ENCODE measurements at places on chromosomes 3 and 15.

GRCh38 chr3:2655229-2655701 is 454.9 kb downstream of the IL5RA start:
- DNase-seq, result no peak

GRCh38 chr3:124878561-124879336 is 8.4 kb downstream of the ITGB5 start:
- no peak for DNase-seq

DNA sequence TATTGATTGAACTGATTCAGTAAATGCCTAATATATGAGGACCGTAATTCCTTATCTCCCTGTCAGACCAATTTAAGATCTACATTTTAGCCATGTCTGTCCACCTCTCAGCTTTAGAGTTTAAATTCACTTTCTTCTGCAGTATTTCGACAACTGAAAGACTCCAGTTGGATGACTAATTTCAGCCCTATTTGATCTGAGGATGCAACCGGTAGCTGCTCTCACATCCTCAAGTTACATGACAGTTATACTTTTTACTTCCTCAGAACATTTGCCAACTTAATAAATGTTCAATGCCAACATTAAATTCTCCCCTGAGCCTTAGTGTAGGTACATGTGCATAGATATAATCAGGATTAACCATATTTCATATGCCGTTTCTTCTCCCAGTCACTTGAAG is 2.5 kb upstream of the HHLA2 start:
- no peak for DNase-seq

GRCh38 chr15:81433462-81433861 is 59.4 kb upstream of the TMC3 start:
- no peak for DNase-seq

DNA sequence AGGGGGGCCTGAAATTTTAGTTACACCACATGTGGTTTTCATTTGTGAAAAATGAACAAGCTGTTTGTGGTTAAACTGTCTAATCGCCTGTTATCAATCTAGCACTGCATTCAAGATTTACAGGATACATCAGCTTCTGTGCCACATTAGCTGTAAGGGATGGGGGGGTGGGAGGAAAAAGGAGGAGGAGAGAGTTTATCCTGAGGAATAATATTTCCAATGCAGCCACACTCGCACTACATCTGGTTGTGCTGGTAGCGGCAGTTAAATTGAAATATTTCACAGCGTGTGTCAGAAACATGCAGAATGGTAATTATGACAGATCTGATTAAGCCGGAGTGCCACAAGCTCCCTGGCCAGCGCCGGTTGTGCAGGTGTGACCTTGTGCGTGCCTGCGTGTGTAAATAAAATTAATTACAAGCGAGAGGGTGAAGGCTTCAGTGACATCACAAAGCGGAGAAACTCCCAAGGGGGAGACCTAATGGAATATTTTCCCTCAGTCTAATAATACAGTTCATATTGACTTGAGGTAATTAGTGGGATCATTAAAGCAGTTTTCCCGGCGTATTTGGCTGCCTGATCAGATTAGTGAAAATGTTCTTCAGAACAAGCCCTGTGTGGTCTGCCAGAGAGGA is 55.5 kb downstream of the SATB1 start:
- DNase-seq, result no peak

GRCh38 chr3:150755902-150756301 is 7.1 kb downstream of the SIAH2 start:
- no peak for DNase-seq

DNA sequence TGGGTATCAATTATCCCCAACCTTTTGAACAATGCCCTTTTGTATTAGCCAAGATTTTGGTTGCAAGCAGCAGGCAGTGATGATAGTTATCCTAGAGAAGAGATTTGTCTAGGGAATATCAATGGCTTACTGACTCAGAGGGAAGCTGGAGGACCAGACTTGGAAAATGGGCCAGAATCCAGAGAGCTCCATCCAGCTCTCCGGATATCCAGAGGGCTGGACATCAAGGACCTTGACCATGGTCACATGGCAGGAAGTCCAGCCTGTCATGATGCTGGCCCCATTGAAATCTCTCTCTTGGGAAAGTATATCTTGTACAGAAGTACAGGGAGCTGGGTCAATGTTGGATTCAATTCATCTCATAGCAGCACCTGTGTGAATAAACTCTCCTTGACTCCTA is 148.5 kb upstream of the PDZRN3 start:
- no peak for DNase-seq

DNA sequence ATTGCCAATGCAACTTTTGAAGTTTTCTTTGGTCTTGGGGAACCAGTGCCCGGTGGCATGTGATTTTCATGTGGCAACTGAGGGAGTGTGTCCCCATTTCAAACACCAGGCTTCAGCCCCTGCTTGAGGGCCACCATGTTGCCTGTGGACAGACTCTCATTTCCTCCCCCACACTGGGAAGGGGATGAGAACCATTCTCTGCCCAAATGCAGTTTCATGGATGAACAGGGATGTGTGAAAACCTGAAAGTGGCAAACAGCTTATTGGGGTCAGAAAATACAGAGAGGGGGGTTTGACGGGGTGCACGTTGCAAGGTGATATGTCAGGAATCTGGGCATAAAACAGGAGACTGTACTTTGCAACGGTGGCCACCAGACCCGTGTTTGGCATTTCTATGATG is 6.3 kb downstream of the FAM107A start:
- no peak for DNase-seq

DNA sequence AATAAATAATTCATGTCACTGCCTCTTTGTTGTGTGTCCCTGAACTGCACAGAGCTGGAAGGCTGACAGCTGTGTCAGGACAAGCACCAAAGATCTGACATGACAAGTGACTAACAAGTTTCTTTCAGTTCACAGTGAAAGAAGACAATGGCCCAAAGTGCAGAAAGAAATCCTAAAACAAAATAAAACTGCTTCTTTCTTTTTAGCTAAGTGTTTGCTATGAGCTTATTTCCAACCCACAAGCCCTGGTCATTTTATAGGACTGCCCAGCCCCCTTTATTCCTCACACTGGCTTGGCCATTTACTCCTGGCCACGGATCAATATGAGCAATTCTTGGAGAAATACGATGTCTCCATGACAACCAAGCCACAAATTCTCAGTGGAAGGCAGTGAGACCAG is 238.5 kb downstream of the WDR72 start:
- DNase-seq, result no peak

- no peak for DNase-seq
Measured at GRCh38 chr3:14210843-14211594, 32.4 kb downstream of the LSM3 start.

- no peak for DNase-seq
Measured at GRCh38 chr15:72179950-72180581, 17.5 kb downstream of the GRAMD2A start.

DNA sequence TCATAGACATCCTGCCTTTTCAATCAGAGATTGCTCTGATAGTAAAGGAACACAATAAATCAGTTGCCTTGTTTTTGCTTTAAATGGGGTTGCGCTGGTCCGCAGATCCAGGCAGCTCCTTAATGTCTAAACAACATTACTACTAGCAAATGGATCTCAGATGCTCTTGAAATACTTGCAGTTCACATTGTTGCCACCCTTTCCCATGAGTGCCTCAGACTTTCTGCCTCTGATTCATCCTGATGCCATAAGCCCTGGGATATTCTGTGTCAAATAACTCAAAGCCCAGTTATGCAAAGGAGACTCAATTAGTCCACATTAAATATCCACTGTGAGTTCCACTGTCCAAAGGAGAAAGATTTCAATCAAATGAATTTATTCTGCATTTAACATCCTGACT is 196.7 kb downstream of the PLCH1 start:
- DNase-seq, result no peak

- DNase-seq, result no peak
Measured at GRCh38 chr15:35117543-35118265, 32.6 kb upstream of the NANOGP8 start.

- no peak for DNase-seq
Measured at GRCh38 chr3:89679686-89680085, 572.3 kb downstream of the EPHA3 start.

GRCh38 chr3:177378168-177378567 is 180.9 kb upstream of the TBL1XR1 start:
- DNase-seq, result no peak

- no peak for DNase-seq
Measured at GRCh38 chr15:65201918-65202317, 9.4 kb downstream of the CILP start.

- DNase-seq, result no peak
Measured at GRCh38 chr3:28575746-28576613, 227.4 kb upstream of the AZI2 start.

DNA sequence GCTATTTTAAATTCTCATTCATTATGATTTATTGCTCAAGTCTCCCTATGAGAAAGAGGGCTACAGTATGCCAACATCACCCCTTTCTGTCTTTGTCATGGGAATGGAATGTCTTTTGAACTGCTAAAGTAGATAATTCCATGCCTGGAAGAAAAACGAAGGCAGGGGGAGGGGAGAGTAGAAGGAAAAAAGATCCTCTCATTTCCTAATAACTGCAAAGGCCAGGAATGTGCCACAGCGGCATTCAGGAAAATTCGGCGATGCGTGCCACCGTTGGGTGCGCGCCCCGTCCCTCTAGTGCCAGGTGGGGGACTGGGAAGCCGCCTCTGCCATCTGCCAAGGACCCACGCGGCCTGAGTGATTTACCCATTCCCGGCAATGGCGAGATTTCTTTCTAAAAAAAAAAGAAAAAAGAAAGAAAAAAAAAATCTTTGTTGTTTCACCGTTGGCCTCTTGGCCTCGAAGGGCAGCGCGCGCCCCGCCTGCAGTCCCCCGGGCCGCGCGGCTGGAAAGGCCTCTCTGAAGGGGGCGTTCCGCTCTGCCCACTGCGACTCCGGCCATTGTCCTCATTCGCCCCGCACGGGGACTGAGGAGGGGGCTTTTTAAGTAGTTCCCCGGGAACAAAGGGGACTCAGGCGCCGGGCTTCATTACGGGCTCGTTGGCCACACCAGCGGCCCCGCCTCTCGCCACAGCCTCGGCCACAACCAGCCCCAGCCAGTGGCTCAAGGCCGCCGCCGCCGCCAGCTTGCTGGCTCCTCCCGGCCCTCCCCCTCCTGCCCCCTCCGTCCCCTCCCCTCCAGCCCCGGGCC is 54.5 kb downstream of the CPN2 start:
- no peak for DNase-seq

GRCh38 chr3:53819163-53819868 is 26.9 kb downstream of the CHDH start:
- DNase-seq, result no peak

GRCh38 chr3:127518456-127519081 is 72.0 kb downstream of the TPRA1 start:
- no peak for DNase-seq

DNA sequence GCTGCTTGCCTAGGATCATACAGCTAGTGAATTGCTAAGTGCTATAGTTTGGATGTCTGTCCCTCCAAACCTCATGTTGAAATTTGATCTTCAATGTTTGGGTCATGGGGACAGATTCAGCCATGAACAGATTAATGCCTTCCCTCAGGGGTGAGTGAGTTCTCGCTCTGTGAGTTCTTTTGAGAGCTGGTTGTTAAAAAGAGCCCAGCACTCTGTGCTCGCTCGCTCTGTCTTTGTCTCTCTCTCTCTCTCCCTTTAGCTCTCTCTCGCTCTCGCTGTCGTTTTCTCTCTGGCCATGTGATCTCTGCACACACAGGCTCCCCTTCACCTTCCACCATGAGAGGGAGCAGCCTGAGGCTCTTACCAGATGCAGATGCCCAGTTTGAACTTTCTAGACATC is 14.9 kb downstream of the TRH start:
- no peak for DNase-seq

DNA sequence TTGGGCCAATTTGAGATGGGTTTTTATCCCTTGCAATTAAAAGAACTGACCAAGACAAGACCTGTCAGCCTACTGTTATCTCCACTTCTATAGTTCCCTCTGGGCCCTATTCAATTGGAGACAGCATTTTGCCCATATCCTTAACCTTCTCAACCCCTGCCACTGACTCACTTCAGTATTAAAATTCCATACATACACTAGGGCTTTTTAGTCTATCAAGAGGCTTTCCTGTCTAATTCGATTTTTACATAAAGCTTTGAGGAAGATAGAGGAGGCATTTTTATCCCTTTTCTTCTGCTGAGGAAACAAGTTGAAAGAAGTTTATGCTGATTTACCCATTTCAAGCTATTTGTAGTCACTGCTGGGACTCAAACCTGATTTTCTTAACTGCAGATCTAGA is 51.1 kb downstream of the GTF2E1 start:
- no peak for DNase-seq

GRCh38 chr15:72796210-72796514 is 12.6 kb upstream of the ADPGK start:
- no peak for DNase-seq

- DNase-seq, result no peak
Measured at GRCh38 chr15:65089206-65089824, 12.8 kb downstream of the KBTBD13 start.

- no peak for DNase-seq
Measured at GRCh38 chr15:42239528-42240182, 31.6 kb upstream of the VPS39 start.

DNA sequence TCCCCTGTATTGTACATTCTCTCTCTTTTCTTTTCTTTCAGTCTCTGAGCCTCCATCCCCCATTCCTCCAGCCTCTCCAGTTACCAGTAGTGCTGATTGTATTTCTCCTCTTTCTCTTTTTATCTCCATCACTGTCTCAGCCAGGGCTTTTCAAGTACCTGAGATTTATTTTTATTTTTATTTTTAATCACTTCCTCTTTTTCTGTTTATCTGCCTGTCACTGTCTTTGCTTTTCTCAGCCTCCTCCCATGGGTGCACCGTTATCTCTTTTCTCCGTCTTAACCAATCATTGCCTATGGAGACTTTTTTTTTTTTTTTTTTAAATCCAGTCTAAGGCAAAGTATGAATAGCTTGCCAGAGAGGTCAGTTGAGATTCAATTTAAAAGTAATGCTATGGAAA is 359.3 kb downstream of the GAP43 start:
- DNase-seq, result no peak

DNA sequence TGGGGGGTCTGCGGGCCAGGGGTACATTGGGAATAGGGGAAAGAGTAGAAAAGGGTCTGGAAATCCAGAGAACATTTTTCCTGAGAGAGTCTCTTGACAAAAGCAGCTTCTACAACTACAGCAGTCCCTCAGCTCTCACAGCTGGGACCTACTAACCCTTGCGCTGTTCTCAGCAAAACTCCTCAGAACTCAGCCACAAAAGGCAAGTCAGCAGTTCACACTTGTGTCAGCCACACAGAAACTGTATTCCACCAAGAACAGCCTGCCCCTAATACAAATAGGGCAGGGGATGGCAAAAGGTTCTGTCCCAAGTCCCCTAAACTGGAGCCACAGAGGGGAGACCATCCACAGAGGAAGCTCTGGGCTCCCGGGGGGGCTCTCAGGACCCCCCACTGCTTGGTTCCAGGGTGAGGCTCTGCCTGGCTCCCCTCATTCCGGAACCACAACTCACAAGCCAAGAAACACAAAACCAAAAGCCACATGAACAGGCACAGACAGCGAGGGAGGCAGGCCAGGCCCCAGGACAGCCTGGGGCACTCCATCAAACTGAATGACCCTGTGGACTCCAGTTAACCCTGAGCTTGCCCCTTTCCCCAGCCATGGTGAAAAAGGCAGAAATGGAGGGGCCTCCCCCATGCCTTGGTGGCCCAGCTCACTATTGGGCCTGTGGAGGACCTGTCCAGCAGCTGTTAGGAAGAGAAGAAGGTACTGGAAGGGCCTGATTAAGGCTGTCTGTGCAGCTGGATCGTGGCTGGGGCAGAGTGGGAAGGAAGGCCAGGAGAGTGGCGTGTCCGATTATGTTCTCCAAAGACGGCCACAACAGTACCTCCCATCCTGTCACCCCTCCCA is 162.0 kb downstream of the CHSY1 start:
- DNase-seq, result no peak

GRCh38 chr3:143750841-143751240 is 97.4 kb downstream of the SLC9A9 start:
- DNase-seq, result no peak
